Urinary bladder (tissue), 4 donors: ENCODE measurements at places on chromosomes 13 and 19.

DNA sequence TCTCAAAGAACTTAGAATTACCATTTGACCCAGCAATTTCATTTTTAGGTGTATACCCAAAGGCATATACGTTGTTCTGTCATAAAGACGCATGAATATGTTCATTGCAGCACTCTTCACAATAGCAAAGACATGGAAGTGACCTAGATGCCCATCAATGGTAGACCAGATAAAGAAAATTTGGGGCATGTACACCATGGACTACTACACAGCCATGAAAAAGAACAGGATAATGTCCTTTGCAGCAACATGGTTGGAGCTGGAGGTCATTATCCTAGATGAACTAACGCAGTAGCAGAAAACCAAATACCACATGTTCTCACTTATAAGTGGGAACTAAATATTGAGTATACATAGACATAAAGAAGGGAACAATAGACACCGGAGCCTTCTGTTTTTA is 20.7 kb downstream of the PAN3 start:
- DNase-seq, result no peak

DNA sequence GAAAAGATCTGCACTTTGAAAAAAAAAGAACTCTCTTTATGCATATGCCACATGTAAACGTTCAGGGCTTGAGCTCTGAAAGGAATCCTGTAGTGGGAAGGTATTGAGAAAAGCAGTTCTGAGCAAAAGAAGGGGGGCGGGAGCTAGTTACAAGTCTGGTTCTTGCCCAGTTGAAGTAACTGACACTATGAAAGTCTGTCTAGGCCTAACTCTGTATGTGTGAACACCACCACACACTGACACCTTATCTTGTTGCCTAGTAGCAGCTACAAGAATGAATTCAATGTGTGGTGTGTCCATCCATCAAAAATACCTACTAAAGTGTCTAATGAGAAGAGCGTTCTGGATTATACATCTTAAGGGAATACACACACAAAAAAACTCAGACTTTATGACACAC is 820.6 kb downstream of the DIAPH3 start:
- no peak for DNase-seq

GRCh38 chr19:38928391-38929001 is 2.1 kb downstream of the SARS2 start:
- no peak for DNase-seq

DNA sequence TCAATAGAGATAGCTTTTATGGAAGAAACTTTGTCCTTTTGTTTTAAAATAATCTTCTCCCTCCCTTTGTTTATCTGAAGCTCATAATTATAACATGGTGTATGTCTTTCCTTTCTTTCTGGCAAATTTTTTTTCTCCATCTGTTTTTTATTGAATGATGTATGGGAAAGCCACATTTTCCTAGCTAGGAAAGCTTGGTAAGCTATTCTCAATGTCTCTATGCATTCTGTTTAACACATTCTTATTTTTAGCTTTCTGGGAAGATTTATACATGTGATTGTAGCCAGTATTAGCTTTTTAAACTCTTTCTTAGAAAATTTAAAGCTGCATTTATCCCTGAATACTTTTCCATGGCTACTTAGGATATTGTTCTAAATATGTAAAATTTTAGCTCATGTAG is 124.9 kb upstream of the CSNK1A1L start:
- DNase-seq, result no peak

GRCh38 chr13:60590800-60591747 is 194.1 kb downstream of the TDRD3 start:
- DNase-seq, result no peak

DNA sequence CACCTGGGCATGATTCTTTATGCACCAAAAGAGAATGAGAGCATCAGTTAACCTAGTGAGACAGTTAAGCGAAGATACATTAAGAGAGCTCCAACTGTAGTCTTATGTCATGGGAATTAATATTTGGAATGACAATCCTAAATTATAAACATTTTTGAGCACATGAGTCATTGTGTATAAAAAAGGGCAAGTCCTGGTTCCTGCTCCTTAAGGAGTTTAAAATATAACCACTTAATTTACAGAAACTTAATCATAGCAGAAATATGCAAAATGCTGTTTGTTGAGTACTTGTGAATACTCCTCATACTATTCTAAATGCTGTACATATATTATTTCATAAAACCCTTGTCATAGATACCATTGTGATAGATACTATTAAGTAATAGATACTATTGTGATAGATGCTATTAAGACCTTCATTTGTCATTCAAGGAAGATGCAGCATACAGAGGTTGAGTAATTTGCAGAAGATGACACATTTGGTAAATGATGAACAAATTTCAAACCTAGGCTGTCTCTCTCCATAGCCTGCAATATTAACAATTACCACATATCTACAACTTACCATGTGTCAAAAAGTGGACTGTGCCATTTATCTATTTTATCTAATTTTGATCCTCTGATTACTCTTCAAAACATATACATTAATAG is 301.0 kb downstream of the TBC1D4 start:
- DNase-seq, result no peak

DNA sequence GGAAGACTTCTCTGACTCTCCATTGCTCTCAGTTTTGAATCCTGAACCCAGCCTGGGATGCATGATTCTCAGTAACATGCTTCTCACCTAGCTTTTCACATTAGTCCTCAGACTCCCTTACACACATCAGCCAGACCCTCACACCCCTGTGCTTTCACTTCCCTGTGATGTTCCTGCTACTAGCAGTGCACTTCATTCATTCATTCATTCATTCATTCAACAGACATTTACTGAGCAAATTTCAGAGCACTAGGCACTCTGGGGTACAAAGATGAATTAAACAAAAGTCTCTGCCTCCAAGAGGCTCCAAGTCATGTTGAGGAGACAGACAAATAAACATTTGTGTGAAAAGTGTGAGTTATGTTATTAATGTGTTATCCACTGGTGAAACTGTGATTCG is 145.2 kb downstream of the RXFP2 start:
- DNase-seq, result no peak

- DNase-seq, result no peak
Measured at GRCh38 chr13:77339408-77339807, 12.5 kb upstream of the MYCBP2 start.

- no peak for DNase-seq
Measured at GRCh38 chr19:45351401-45351952, 10.9 kb downstream of the KLC3 start.

DNA sequence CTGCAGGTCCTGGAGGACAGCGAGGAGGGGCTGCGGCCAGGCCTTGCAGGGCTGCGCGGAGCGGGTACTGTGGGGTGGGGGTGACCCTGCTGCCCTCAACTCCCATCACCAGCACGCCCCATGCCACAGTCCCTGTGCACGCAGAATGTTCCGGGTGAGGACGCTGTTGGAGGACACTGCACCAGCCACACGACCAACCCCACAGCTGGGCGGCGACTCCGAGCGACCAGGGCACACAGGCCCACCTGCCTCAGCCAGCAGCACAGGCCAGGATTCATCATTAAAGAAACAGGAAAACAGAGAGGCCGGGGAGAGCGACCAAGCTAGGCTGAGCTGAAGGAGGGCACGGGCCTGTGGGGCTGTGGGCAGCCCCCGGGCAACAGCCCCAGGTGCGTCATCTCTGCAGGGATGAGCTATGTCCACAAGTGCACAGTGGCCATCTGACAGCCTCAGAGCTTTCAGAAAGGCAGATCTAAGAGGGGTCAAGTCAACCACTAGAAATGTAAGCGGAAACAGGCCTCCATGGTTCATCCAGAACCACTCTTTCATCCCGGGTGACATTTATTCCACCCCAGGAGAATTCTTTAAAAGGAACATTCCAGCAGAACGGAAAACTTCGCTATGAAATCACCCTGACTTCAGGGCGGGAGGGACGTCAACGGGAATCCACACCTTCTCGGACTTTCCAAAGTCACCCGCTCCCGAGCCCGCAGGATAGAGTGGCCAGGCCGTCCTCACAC is 1.5 kb downstream of the GAS6 start:
- DNase-seq, result no peak

DNA sequence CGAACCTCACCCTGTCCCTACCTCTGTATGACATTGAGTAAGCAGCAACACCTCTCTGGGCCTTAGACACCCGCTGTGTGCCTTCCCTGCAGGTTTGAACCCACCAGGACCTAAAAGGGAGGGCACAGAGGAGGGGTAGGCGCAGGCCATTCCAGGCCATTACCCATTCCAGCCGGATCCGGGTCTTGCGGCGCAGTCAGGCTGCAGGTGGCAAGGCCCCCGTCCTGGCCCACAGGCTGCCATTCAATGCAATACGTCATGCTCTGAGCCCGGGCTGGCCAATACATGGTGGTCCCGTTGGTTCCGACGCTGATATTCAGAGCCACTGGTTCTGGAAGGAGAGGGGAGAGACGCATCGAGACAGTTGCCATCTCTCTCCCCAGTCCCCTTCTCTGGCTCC is 17.4 kb downstream of the IL12RB1 start:
- DNase-seq, result no peak

DNA sequence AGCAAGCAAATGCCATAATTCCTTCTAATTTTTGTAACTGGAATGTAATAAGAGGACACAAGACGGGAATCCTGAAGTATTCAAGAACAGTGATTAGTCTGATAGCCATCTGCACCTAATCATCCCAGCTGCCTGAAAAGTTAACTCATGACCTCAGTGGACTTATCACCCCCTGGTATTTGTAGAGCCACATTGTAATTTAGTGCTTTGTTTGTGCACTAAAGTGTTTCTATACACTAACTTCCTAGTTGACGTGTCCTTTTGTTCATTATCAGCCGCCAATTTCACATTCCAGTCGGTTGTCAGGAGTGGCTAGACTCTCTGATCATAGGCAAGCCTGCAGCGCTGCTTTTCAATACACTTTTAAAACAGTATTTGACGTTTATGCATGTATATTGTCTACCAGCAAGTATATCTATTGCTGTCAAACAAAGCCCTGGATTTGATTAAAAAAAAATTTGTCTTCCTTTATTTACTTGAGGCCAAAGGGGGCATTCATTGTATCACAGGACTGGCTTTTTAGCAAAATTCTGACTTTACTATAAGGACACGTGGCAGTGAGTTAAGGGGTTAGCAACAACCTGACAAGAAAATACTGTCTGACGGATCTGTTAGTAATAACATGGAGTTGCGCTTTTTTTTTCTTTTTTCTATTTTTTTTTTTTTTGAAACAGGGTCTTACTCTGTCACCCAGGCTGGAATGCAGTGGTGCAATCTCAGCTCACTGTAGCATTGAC is 10.4 kb upstream of the SOX21 start:
- no peak for DNase-seq

GRCh38 chr19:43820098-43820883 is 6.8 kb upstream of the ZNF283 start:
- no peak for DNase-seq

DNA sequence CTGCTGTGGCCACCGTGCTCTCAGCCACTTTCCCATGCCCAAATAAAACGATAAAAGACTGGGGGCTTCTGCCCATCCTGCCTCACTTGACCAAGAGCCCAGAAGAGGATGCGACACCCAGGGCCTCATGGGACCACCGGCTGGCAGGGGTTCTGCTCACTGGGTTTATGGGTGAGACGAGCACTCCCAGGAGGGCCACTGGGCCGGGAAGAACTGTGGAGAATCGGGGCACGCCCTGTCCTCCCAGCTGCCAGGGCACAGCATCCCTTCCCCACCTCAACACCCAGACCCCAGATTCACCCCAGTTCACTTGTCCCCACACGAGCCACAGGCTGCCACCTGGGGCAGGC is 4.7 kb upstream of the F10 start:
- no peak for DNase-seq

DNA sequence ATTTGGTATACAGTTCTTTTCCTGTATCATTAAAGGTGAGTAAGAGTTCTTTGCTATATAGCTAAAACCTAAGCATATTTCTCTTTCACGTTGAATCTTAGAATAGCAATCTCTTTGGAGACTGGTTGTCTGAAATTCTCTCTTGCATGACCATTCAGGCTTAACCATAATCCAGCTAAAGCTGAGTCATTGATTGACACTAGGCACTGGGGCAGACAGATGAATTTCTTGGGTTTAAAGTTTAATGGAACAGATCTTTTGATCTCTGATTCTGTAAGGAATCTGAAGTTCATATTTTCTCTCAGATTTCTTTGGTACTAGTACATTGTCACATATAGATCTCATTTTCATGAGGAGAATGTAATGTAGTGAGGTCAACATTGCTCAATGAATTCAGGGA is 397.3 kb upstream of the MIR17HG start:
- DNase-seq, result no peak

GRCh38 chr13:75385708-75386083 is 96.3 kb downstream of the TBC1D4 start:
- DNase-seq, result no peak

- no peak for DNase-seq
Measured at GRCh38 chr13:101985321-101985720, 416.5 kb downstream of the FGF14 start.

GRCh38 chr13:113754242-113754641 is 4.8 kb upstream of the TMEM255B start:
- no peak for DNase-seq

- no peak for DNase-seq
Measured at GRCh38 chr13:110303644-110304043, 3.3 kb downstream of the COL4A1 start.

DNA sequence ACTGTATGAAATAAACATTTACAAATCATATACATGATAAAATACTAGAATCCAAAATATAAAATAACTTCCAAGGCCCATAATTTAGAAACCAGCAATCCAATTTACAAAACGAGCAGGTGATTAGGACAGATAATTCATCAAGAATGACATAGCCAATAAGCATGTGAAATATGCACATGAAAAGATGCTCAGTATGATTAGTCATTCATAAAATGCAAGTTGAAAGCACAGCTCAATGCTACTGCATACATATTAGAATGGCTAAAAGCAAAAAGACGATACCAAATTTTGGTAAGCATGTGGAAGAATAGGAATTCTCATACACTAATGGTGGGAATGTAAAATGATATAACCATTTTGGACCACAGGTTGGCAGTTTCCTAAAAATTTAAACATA is 837.2 kb upstream of the MIR17HG start:
- no peak for DNase-seq

DNA sequence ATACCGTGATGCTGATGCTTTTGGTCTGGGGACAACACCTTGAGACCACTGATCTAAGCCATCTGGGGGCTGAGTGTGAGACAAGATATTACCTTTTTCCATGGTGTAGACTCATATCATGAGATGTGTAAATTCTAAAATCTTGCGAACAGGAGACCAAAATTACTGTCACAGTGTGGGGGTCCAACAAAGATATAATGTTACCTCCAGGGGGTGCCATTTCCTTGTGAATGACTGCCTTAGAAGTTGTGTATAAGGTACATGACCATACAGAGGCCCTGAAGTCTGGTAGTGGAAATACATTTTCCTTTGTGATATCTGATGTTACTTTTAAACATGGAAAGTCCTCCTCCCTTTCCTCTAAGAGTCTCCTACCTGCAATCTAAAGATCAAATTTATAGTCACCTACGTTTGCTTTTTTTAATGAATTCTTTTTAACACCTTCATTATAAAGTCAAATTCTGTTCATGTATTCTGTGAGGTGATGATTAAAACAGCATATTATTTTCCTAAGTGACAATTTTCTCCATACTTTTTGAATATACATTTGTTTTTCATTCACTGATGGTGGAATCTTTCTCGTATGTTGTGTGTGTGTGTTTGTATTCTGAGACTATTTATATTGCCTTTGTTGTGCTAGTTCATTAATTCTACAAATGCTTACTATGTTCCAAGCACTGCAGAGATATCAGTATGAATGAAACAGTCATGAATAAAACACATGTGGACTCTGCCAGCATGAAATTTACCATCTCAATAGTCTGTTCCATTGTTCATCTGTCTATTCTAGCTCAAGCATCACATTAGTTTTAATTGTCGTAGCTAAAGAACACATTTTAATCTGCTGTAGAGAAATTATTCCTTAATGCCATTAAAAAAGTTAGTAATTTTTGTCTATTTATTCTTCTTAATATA is 113.7 kb downstream of the RFC3 start:
- DNase-seq, result no peak

- DNase-seq, result no peak
Measured at GRCh38 chr13:95327190-95327589, 25.9 kb upstream of the ABCC4 start.
